ENCODE measurements at places on chromosomes 6 and 20.

- DNase-seq: no peak
Observed at GRCh38 chr6:43491750-43492661, 14.6 kb downstream of the TJAP1 start.

- DNase-seq: no peak
Observed at GRCh38 chr6:35146453-35146852, 5.3 kb upstream of the TCP11 start.

GRCh38 chr20:4613718-4614620, 107.7 kb upstream of the PRND start:
- no peak for DNase-seq

DNA sequence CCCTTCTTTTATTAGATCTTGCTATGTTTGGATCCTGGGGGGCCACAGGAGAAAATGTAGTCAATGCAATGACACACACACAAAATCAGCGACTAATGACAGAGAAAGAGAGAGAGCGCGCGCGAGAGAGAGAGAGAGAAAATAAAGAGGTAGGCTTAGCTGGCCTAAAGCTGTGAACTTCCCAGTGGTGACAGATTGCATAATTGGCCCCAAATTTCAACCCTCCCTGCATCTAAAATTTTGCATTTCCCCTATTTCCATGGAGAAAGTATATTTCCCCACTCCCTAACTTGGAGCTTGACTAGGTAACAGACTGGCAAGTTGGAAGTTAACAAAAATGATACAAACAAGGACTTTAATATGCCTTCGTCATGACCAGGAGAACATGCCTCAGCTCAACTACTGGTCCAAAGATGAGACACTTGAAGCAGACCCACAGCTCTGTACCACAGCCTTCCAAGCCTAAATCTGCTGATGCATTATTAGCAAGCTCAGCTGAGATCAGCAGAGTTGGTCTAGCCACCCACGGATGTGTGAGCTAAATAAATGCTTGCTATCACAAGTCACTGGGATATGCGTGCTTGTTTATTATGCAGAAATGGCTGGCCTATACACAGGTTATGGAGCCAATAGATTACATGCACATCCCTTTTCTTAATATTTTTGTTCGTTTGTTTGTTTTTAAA, 118.1 kb upstream of the PRDM1 start:
- no peak for DNase-seq

GRCh38 chr20:64099086-64099786, 8.1 kb downstream of the NPBWR2 start:
- no peak for DNase-seq

DNA sequence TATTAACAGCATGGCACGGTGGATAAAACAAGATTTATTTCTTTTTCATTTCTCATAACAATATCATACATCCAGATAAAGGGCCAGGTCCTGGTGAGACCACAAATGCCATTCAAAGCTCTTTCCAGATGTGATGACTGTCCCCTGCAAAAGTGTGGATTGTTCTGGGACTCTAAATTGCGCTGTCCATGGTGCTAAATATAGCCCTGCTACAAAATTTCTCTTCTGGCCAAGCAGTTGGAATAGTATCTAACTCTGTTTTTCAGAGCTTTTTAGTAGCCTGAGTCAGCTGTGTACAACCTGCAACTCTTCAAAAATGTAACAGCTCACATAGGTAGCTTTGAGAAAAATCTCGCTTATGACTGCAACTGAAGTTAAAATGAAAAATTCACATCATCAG, 115.8 kb downstream of the MANEA start:
- no peak for DNase-seq

- no peak for DNase-seq
Observed at GRCh38 chr6:34593701-34594100, 37.6 kb upstream of the SPDEF start.

- DNase-seq: no peak
Observed at GRCh38 chr6:110561696-110562095, 85.3 kb upstream of the SLC22A16 start.

DNA sequence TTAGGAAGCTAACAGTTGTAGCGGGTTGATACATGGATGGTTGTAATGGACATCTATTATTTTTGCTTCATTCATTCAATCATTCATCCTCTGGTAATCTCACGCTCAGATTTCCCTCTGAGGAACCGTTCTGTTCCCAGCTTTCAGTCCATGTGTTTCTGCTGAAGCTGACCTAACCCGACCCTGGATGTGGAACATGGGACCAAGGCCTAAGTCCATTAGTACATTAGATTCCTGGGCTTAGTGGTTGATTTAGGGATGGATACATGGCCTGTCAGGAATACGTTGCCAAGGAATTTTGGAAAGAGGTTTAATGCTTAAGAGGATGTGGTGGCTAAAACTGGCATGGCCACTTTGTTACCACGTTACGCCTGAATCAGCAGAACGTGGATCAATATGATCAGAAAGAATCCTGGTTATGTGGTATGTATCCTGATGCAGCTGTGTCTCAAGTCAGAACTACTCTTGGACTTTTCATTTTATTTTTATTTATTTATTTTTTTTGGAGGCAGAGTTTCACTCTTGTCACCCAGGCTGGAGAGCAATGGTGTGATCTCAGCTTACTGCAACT, 4.1 kb upstream of the DHX35 start:
- DNase-seq: no peak

GRCh38 chr6:49576618-49577017, 26.1 kb downstream of the C6orf141 start:
- DNase-seq: no peak

DNA sequence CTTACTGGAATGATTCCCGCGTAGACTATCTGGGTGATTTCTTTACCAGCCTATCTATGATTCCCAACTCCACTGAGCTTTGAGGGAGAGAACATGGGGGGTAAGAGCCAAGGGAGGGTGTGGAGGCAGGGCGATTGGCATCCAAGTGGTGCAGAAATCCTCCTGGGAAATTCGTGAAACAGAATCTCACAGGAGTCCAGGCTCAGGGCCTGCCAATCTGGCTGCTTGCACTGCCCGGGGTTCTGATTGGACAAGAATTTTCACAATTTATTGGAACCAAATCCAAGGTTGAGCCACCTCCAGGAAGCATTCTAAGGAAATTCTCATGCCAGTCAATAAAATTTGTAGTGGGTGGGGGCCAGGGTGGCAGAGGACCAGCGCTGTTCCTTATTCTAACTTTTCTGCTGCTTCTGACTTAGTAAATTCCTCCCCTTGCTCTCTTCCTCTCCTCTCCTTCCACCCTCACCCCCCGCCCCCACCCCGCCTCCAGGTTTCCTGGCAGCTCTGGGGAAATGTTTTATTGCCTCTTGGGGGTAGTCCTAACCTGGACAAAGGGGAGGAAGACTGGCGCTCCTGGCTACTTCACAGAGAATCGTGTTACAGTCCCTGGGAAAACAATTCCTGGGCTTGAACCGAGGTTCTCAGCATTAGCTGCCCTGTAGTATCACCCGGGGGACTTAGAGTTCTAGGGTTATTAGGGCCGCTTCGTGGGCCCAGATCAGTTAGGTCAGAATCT, 3.1 kb downstream of the BMP6 start:
- DNase-seq: no peak

GRCh38 chr6:28980137-28980851, 24.8 kb downstream of the ZNF311 start:
- DNase-seq: no peak

DNA sequence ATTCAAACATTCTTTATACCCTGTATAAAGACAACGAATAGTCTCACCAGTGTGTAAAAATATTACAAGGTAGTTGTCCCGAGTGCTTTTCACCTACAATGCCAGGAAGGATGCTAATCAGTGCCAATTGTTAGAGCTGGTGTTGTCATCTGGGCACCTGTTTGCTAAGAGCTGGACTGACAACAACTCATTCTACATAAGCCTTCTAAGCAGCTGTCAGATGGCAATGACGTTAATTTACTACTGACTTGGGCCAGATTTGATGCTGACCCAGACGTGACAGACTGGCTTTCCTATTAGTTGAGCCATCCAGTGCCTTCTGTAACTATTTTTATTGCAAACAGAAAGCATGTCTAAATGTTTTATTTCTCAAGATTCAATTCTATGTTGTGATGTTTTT, 355.2 kb downstream of the ADGRB3 start:
- no peak for DNase-seq

DNA sequence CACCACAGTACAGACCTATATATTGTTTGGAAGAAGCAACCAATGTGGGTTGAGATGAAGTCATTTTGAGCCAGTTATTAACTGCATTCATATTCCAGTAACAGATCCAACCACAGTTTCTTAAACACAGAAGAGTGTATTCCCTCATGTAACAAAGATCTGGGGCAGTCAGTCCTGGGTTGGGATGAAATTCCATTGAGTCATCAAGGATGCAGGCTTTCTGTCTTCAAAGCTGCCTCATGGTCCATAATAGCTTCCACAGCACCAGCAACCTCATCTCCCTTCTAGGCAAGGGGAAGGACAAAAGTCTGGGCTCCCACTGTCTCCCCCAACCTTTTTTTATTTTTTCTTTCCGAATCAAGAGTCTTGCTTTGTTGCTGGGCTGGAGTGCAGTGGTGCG, 2.9 kb upstream of the SOD2 start:
- no peak for DNase-seq

DNA sequence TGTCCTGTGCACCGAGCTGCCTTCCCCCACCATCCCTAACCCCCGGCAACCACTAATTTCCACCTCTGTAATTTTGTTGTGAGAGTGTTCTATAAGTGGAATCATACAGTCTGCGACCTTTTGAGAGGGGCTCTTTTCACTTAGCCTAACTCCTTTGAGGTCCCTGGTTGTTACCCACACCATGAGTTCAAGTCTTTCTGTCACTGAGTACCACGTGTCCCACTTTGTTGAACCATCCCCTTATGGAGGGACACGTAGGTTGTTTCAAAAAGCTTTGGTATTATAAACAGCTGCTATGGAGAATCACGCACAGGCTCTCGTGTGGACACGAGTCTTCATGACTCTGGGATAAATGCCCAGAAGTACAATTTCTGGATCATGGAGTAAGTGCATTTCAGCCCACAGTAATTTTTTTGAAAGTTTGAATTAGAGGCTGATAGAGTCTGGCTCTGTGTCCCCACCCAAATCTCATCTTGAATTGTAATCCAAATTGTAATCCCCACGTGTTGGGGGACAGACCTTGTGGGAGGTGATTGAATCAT, 9.5 kb downstream of the FAM209B start:
- no peak for DNase-seq

DNA sequence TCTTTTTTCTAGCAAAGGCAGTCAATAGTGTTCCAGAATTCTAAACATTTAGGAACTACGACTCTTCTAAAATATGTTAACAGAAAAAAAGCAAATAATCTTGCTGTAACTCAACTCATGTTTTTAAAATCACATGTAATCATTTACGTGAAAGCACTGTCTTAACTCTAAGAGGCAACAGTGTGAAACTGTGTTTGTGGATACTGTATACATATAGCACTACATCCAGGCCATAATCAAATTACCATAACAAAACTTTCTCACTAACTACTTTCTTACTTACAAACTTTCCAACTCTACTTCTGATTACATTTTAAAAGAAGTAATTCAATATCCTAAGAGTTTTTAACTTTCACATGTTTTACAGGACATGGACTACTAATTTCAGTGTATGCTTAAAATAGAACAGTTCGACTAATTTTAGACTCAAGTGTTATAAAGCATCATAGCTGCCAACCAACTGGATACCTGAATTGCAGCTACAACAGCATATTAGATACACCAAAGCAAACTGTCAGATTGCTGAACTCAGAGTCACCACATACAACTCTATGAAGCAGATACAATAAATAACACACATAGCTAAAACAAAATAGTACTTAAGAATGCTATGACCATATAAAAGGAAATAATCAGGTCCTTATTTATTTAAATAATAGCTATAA, 121.6 kb upstream of the BEND6 start:
- no peak for DNase-seq

GRCh38 chr20:15196547-15197255, 859.3 kb upstream of the FLRT3 start:
- no peak for DNase-seq

DNA sequence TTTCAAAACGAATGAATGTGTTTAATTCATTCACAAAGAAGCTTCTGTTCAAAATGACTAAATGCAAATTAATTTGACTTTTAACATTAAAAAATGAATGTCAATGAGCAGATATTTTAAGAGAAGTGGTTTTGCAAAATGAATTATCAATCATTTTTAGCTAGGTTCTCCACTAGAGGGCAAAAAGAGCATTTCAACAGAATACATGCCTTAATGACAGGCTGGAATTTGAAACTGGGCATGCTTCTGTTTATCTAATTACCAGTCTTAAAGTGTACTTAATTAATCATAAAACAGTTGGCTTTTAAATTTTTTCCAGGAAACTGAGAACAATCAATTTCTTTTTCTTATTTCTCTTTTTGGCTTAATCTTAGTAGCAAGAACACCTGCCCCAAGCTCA, 63.8 kb upstream of the TINAG start:
- no peak for DNase-seq

- no peak for DNase-seq
Observed at GRCh38 chr6:31529329-31530150, 778 bp downstream of the MCCD1 start.

GRCh38 chr6:150720774-150721233, 121.1 kb downstream of the PLEKHG1 start:
- DNase-seq: no peak

DNA sequence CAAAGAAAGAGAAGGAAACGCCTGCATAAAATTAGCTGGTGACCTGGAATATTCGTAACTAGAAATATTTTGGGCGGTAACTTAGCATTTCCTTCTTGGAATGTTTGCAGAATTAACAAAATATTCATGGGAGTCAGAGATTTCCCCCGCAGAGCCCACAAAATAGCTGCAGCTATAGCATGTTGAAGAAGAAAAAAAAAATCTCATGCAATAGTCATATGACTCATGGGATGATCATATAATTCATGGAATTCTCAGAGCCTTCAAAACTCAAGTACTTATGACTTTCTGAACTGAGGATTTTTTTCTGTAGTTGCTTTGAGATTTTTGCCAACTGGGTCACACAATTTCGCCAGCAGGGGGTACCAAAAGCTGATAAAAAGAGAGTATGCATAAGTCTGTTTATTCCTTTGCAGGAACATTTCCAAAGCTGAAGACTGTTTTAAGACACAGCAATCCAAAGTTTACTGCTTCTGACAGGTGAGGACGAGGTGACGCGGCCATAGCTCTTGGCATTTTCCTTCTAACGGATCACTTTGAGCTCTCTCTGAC, 586.0 kb upstream of the CHD6 start:
- no peak for DNase-seq

GRCh38 chr6:1494671-1495070, 105.3 kb downstream of the FOXF2 start:
- DNase-seq: no peak

DNA sequence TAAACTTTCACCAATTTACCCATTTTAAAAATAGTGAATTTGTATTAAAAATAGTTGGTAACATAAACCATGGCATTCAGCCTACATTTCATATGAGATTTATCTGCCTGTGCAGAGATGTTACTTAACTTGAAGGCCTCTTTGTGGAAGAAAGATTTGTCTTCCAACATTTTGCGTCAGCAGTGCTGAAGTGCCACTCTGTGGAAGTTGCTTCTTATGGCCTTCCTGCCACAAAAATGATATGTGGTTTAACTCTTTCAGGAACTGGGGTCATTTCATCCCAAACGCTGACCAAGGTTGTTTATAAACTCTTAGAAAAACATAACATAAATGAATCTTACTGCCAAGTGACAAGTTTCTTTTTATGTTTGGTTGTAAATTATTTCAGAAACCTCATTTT, 246.8 kb downstream of the ARID1B start:
- no peak for DNase-seq

Data from vagina (tissue), 2 donors.